Naive thymus-derived CD8-positive, alpha-beta T cell (primary cell): ENCODE measurements at places on chromosomes 12 and 14. TPM values are rescaled to one million over a fixed set of nuclear protein-coding genes. Genes with fewer than 3 reads are reported as not detected.

The CLECL1 gene
- 0.35 TPM for polyA plus RNA-seq

The LGR5 gene
- not detected for polyA plus RNA-seq

DNA sequence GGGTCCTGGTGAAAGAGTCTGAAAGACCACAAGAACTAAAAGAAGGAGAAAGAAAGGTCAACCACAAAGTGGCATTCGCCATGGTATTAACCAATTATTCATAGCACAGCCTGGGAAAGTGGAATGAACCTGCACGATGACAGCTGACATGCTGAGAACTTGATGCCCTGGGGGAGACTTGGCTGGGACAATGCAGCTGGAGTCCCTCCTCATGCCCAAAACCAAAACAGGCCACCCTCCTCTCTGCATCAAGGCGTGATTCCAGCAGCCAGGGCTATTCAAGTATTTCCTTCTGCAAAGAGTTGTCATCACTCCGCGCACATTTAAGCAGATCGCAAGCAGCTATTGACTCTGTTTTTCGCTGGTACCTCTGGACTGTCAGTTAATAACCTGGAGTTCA is 167.1 kb upstream of the NOS1 start:
- H3K27me3 ChIP-seq: peaks cover 15% of the 10 kb centered on the region
- no peak overlapping the region for H3K27ac ChIP-seq
- no peaks in the 10 kb centered on the region for H3K4me1 ChIP-seq
- DNase-seq: no peak
- H3K36me3 ChIP-seq: no peaks in the 10 kb centered on the region

- no peak for DNase-seq
- no peaks in the 10 kb centered on the region for H3K27me3 ChIP-seq
- no peak overlapping the region for H3K4me3 ChIP-seq
- H3K27ac ChIP-seq: no peak overlapping the region
These were observed 140.8 kb downstream of the TTC7B start for GRCh38 chr14:90675399-90675798.

The CFAP73 gene
- polyA plus RNA-seq: not detected

GRCh38 chr12:10562306-10562933 is 51.0 kb downstream of the MAGOHB start:
- H3K36me3 ChIP-seq: peaks cover 14% of the 10 kb centered on the region
- H3K27me3 ChIP-seq: no peaks in the 10 kb centered on the region
- peak; percentile 43 for DNase-seq
- peak overlapping the region; percentile 71 for H3K4me3 ChIP-seq
- peak overlapping the region; percentile 97 for H3K27ac ChIP-seq

The NFE2 gene
- polyA plus RNA-seq: not detected

DNA sequence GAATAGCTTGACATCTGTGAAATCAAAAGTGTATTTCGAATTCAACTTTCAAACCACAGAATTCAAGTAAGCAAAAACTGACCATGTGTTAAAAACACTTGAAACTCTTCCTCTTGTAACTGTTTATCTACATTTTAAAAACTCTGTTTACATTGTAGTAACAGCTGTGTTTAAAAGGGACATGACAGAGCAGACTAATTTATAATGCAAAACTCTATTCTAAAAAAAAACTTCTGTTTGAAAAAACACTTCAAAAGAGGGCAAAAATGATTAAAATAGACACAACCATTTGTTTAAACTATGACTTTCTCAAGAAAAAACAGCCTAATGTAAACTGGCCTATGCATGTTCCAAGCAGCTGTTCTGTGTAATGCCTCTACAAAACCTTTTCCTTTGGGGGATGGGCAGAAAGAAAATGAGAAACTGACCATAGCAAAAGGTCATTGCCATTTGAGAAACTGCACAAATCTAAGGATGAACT is 149.1 kb upstream of the HMGA2 start:
- no peak for DNase-seq
- H3K4me1 ChIP-seq: no peaks in the 10 kb centered on the region
- peaks cover 9% of the 10 kb centered on the region for H3K27me3 ChIP-seq
- H3K27ac ChIP-seq: no peak overlapping the region

GRCh38 chr12:108702595-108703320 is 28.6 kb downstream of the CORO1C start:
- no peak overlapping the region for H3K4me3 ChIP-seq
- H3K27ac ChIP-seq: no peak overlapping the region
- peaks cover 8% of the 10 kb centered on the region for H3K36me3 ChIP-seq
- no peaks in the 10 kb centered on the region for H3K4me1 ChIP-seq
- H3K27me3 ChIP-seq: no peaks in the 10 kb centered on the region
- DNase-seq: no peak

DNA sequence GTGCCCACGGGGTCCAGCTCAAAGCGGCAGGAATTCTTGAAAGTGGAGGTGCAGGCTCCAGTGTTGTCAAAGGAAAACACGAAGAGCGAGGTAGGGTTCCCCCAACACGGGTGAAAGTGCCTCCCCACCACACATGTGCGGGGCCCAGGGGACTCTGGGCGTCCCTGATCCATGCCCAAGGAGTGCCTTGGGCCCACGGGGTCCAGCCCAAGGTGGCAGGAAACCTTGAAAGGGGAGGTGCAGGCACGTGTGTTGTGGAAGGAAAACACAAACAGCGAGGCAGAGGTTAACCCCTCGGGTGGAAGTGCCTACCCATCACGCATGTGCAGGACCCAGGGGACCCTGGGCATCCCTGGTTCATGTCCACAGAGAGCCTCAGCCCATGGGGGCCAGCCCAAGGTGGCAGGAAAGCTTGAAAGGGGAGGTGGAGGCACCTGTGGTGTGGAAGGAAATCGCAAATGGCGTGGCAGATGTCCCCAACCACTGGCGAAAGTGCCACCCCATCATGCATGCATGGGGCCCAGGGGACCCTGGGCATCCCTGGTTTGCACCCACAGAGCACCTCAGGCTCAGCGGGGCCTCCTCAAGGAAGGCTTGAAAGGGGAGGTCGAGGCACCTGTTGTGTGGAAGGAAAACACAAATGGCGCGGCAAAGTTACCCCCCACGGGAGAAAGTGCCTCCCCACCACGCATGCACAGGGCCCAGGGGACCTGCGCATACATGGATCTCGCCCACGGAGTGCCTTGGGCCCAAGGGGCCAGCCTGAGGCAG is 584.6 kb downstream of the ALG10 start:
- H3K4me1 ChIP-seq: no peaks in the 10 kb centered on the region
- H3K27ac ChIP-seq: no peak overlapping the region
- H3K36me3 ChIP-seq: peaks cover 2% of the 10 kb centered on the region
- H3K4me3 ChIP-seq: no peak overlapping the region
- no peaks in the 10 kb centered on the region for H3K27me3 ChIP-seq
- DNase-seq: no peak

The OR4E2 gene
- polyA plus RNA-seq: not detected

GRCh38 chr14:57314396-57315089 is 45.8 kb downstream of the AP5M1 start:
- peaks cover 3% of the 10 kb centered on the region for H3K4me1 ChIP-seq
- H3K4me3 ChIP-seq: no peak overlapping the region
- no peak for DNase-seq
- peaks cover 2% of the 10 kb centered on the region for H3K36me3 ChIP-seq
- peaks cover 6% of the 10 kb centered on the region for H3K27me3 ChIP-seq
- H3K27ac ChIP-seq: no peak overlapping the region

The KRT75 gene
- not detected for polyA plus RNA-seq

DNA sequence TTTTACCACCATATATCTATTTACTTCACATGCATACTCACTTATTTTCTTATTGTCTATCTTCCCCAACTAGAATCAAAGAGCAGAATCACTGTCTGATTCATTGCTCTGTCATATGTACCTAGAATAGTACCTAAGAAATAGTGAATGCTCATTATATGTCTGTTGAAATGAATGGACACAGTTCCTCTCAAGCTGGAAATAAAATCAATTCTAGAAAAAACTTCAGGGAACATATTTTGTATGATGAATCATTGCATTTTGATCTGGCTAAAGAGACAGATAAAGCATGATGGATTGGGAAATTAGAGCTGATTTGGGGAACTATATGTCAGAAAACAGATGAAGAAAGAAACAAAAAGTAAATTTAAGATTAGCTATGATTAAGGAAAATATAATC is 623.3 kb downstream of the C12orf50 start:
- no peaks in the 10 kb centered on the region for H3K27me3 ChIP-seq
- no peak overlapping the region for H3K4me3 ChIP-seq
- no peaks in the 10 kb centered on the region for H3K4me1 ChIP-seq
- H3K36me3 ChIP-seq: no peaks in the 10 kb centered on the region
- DNase-seq: no peak

- peaks cover 49% of the 10 kb centered on the region for H3K4me1 ChIP-seq
- no peak overlapping the region for H3K4me3 ChIP-seq
- no peaks in the 10 kb centered on the region for H3K27me3 ChIP-seq
- H3K27ac ChIP-seq: peak overlapping the region; percentile 66
- no peaks in the 10 kb centered on the region for H3K36me3 ChIP-seq
These were observed 36.3 kb downstream of the RIN3 start for GRCh38 chr14:92549859-92550230.

DNA sequence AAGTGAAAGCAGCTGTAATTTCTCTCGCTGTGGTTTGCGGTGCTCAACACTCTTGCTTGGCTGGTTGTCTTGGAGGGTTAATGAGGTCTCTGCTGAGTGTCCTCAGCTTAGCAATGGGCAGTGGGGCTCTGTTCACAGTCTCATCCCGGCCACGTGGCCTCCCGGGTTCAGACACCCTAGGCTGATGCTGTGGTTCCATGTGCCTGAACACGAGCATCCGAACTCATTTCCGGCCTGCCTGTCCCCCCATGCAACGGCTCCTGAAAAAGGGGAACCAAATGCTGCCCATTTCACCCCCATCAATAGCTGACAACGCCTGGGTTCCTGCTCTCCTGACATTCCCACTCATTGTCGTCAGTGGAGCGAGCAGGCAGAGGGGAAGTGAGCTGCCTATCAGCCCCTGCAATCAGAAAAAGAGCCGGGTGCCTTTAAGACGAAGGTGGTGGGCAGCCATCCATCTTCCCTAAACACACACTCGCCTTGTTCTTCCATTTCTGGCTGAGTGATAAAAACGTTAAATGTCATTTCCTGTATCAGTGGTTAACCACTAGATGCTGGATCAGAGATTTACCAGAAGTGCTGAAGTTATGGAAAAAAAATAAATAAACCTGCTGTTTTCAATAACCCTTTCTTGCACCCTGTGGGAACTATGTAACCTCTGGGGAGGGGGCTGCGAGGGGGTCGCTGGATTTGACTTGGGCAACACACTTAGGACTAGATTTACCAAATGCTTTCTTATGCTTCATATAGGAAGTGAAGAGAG is 60.3 kb upstream of the BCL2L14 start:
- H3K4me1 ChIP-seq: peaks cover 68% of the 10 kb centered on the region
- peak overlapping the region; percentile 92 for H3K4me3 ChIP-seq
- peak overlapping the region; percentile 87 for H3K27ac ChIP-seq

DNA sequence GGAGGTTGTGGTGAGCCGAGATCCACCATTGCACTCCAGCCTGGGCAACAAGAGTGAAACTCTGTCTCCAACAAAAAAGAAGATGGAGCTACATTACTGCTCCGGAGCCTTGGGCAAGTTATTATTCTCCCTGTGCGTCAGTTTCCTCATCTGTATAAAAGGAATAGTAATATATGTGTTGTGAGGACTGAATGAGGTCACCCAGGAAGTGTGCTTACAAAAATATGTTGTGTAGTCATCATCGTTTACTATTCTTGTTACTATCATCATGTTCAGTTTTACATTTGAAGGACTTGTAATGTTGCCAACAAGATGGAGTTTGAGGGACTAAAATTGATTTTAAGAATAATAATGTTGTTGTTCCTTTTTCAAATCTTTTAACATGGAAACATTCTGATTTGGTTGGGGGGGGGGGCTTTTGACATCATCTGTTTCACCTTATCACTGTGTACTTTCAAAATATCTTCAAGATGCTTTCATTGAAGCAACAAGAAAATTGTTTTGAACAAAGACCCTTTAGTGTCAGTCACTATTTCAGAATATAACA is 156.8 kb downstream of the PDE3A start:
- H3K4me1 ChIP-seq: no peaks in the 10 kb centered on the region
- H3K27ac ChIP-seq: no peak overlapping the region
- H3K27me3 ChIP-seq: no peaks in the 10 kb centered on the region
- no peak for DNase-seq
- no peaks in the 10 kb centered on the region for H3K36me3 ChIP-seq
- no peak overlapping the region for H3K4me3 ChIP-seq

DNA sequence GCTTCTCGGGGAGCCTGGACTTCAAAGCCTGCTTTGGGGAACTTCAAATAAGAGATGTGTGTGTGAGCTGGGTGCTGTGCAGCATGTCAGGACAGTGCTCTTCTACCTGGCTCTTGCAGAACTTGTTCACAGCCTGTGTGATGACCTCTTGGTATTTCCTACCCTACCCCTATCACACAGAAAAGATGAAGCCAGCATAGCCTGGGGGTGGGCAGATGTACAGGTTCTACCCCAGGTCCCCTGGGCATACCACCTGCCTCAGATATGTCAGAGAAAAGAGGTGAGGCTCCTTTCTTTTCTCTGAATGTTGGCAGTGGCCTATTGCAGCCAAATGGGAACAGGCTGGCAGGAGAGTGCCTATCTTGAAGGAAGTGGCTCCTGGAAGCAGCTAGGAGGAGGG is 111.7 kb upstream of the ALG10B start:
- no peak overlapping the region for H3K27ac ChIP-seq
- no peak for DNase-seq
- no peaks in the 10 kb centered on the region for H3K36me3 ChIP-seq
- no peaks in the 10 kb centered on the region for H3K4me1 ChIP-seq

The KCNJ8 gene
- not detected for polyA plus RNA-seq

The CCDC177 gene
- polyA plus RNA-seq: not detected

GRCh38 chr12:7059780-7060179 is 738 bp upstream of the C1S start:
- no peaks in the 10 kb centered on the region for H3K4me1 ChIP-seq
- peaks cover 6% of the 10 kb centered on the region for H3K27me3 ChIP-seq

DNA sequence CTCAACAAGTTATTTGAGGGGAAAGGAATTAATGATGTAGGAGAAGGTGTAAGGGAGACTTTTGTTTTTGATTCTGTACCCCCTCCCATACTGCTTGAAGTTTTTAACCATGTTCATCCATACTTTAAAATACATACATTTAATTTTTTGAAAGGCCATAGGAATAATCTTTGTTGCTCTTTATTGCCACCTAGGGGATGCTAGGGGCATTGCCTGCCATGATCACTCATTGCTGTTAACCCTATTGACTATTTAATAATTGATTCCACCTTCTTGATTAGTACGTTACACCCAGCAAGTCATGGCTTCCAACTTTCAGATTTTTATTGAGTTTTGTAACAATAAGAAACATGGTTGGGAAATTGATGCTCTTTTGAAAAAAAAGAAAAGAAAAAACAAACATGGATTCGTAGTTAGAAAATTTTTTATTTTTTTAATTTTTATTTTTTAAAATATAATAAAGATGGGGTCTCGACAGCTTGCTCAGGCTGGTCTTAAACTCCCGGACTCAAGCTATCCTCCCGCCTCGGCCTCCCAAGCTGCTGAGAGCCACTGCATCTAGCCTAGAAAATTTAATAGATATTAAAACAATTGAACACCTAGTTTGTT is 8.5 kb upstream of the PRKAB1 start:
- H3K4me3 ChIP-seq: no peak overlapping the region
- peak; percentile 39 for DNase-seq
- H3K27ac ChIP-seq: no peak overlapping the region
- no peaks in the 10 kb centered on the region for H3K27me3 ChIP-seq
- peaks cover 8% of the 10 kb centered on the region for H3K4me1 ChIP-seq

DNA sequence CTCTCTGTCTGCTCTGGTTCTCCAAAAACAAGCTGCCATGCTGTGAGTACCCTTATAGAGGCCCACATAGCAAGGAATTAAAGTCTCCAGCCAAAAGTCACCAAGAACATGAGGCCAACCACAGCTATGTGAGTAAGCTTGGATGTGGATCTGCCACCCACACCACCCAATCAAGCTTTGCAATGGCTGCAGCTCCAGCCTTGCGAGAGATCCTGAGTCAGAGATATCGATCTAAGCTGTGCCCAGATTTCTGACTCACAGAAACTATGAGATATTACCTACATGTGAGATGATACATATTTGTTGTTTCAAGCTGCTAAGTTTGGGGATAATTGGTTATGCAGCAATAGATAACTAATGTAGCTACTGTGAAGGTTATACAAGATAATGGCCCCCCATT is 15.5 kb upstream of the TMEM233 start:
- no peak overlapping the region for H3K4me3 ChIP-seq
- H3K27ac ChIP-seq: no peak overlapping the region
- DNase-seq: no peak
- H3K36me3 ChIP-seq: no peaks in the 10 kb centered on the region
